ENCODE measurements at places on chromosomes 2 and 18.
A peak's percentile ranks its signal among the peaks of the same experiment; 100 is the strongest.

GRCh38 chr2:28282248-28282647 is 110.4 kb upstream of the FOSL2 start:
- no peak for DNase-seq

DNA sequence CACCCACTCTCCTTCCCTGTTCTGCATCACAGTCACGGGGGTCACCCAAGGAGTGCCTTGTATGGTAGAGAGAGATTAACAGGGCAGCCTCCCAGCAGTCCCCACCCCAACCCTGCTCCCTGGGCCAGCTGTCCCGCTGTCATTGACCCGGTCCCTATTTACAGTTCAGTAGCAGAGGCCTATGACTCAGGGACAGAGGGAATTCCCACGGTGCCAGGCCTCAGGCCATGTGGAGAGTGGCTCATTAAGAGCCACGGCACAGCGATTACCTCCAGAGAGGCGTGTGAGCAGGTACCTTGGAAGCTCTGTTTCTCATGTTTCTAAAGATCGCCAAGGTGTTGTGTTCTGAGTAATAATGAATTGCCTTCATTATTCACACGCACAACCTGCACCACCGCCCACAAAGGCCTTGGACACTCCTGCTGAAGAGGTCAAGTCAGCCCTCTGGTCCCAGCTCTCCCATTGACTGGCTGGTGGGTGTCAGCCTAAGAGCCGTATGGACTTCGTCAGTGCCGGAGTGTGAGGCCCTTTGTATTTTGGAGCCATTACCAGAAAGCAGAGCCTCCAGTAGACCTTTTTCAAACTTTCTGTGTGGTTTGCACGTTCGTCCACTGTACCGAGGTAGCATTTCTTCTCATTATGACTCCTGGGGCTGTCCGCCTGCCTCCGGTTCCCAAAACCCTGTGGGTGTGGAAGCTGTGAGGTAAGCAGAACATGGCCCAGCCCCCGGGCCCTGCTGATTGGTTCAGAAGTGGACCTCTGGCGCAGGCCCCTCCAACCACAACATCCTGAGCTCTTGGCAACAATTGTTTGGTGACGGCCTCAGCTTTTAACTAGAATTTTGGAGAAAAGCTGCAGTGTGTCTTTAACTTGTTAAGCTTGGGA is 47.0 kb downstream of the SERTAD2 start:
- peak; percentile 69 for DNase-seq

DNA sequence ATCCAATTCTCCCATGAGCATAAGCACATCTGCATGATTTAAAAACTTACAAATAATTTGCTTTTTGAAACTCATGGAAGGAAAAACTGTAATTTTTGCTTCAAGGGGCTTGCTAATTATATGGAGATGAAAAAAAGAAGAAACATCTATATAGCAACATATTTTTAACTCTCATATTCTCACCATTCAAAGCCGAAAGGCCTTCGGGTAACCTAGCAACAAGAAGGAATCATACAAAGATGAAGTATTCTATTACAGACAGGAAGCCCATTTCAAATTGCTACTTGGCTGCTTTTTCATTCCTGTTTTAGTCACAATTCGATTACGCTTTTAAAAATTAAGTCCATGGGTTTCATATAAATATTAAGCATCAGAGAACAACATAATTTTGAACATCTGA is 39.2 kb upstream of the RNU4ATAC start:
- DNase-seq: no peak

DNA sequence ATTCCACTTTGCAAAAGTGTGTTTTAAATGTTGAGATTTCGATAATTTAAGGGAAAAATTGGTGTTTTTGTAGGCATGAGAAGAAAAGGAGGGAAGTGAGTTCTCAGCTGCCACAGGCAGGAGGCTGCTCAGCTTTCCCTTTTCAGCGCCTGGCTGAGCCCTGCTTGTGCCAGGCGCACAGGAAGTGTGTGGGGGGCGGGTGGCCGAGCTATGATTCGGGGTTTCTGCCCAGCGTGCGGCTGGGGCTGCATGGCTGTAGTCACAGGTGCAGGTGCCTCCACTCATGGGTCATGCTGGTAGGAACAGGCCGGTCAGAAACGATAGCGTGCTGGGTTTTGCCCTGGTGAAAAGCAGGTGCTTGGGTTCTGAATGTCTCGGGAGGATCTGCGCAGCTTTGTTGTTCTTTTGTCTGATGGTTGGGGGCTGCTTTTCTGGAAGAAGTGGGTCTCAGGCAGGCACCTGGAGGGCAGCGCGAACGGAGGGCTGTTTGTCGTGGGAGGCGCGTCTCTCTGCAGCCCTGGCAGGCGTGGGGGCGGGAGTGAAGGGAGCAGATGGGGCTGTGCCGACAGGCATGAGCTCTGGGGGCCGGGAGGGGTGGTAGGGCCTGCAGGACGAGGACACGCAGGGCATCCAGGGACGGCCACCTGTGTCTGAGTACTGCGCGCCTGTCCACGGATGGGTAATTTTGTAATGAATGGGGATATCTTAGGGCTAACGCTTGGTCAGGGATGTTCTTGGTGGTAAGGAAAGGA is 2.1 kb downstream of the KCNG2 start:
- DNase-seq: no peak

DNA sequence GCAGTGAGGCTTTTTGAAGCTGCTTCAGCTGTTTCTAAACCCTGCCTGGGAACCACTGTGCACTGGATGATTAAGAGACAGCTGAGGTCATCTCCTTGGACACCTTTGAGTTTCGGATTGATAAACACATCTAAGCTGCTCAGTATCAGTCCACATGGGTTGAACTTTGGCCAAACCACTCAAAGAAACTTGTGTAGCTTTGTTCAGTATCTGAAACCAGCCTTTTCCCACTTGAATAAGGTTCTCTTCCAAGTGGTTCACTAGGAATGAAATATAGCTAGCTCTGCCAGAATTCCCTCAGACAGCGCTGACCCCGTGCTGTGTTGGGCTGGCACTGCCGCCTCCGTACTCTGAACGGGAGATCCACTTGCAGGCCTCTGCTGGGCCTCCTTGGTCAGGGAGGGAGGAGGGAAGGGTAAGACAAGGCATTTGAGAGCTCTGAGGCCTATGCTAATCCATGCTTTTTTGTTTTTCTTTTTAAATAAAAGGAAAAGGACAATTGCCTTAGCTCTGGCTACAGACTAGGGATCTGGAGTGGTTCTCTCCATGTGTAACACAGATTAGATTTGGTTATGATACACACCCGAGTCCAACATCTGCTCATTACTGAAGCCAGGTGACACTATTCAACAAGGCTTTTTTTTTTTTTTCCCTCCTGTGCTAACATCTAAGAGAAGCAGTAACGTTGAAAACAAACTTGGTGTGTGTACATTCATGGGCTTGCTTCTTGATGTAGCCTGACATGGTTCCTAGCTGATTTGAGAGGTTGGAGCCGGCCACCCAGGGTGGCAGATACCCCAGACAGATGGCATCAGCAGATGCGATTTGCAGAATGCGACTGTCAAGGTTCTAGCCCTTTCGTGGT is 67.7 kb downstream of the NCK2 start:
- no peak for DNase-seq

- no peak for DNase-seq
Measured at GRCh38 chr2:8316356-8316755, 365.5 kb upstream of the ID2 start.

- DNase-seq: no peak
Measured at GRCh38 chr2:213021971-213022899, 129.2 kb downstream of the IKZF2 start.

DNA sequence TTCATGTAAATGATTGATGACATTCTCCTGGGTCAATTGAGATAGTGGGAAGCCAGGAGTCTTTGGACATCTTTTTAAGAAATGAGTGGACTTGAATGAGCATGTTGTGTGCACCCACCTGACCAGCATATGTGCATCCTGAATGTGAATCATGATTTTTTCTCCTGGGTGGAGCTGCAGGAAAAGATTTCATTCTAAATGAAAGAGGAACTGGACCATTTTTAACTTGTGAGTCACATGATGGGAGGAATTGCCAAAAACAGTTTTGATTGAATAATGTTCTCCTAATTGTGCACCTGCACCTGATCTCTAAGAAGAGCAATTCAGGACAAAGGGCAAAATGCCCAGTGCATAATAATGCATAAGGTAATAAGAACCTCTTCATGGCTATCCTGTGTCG is 32.3 kb downstream of the COPS8 start:
- DNase-seq: no peak

- no peak for DNase-seq
Measured at GRCh38 chr18:6449213-6449612, 34.5 kb upstream of the L3MBTL4 start.

DNA sequence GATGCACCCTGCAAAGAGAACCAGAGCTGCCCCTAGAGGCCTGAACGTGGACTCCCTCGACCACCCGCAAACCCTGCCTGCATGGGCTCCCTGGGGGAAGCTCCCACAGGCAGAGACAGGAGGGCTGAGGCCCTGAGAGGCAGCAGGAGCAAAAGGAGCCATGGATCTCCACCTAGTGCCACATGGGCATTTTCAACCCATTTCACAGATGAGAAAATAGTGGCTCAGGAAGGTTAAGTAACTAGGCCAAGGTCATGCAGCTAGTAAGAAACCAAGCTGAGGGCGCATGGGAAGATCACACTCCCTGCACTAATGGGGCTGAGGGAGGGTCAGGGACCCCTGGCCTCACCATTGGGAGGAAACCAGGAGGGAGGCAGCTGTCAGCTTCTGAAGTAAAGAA is 271.7 kb upstream of the RAB6C start:
- DNase-seq: no peak

- peak; percentile 29 for DNase-seq
Measured at GRCh38 chr2:149167001-149167780, 128.7 kb downstream of the LYPD6B start.

GRCh38 chr2:160679686-160680085 is 186.1 kb upstream of the RBMS1 start:
- DNase-seq: no peak

DNA sequence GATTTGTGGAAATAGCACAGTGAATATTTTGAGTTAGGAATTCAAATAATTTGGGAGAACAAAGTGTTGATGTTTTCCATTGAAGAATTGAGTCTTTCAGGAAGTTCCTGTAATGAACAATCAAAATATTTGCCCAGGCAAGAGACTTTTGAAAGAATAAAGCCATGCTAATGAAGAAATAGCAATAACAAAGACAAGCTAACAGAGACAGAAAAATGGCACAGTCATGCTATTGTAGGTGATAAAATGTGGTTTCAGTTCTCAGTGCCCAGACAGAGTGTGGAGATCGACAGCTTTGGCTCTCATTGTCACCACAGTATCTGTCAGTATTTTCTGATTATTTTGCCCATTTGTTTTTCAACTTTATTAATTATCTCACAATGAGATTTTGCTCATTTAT is 490.8 kb upstream of the PIK3C3 start:
- no peak for DNase-seq

- no peak for DNase-seq
Measured at GRCh38 chr2:71609441-71609840, 156.1 kb downstream of the DYSF start.

GRCh38 chr18:48605408-48605845 is 66.6 kb downstream of the CTIF start:
- DNase-seq: no peak

DNA sequence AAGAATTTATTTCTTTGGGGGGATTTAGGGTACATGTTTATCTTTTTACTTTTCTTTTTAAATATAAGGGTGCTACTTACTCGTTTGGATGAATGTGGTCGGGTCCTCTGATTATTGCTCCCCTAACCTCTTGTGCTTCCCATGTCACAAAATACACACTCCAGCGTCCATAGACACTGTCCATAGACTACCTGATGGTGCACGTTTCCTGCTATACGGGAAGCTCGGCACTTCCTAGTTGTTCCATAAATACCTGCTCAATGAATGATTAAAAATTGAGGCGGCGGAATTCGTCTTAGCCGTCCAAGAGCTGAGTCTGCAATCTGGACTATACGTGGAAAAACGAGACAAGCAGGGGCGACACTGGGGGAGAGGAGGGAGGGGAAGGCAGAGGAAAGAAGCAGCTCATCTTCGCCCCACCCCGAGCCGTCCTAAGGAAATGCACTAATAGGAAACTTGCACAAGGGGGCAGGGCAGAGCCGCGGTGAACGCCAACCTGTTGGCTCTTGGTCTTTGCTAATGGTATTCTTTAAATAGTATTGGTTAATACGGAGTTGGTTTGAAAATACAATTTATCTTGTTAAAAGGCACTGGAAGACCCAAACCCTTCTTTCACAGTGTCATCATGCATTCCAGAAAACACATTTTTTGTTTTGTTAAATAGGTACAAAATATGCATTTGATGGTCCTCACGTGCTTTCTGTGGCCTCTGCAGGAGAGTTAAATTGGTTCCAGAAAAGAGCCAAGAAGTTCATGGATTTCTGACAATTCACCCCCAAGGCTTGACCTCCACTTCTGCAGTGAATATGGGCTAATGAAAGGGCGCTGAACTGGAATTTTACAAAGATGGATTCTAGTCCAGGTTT is 73.0 kb upstream of the KCTD1 start:
- DNase-seq: no peak

DNA sequence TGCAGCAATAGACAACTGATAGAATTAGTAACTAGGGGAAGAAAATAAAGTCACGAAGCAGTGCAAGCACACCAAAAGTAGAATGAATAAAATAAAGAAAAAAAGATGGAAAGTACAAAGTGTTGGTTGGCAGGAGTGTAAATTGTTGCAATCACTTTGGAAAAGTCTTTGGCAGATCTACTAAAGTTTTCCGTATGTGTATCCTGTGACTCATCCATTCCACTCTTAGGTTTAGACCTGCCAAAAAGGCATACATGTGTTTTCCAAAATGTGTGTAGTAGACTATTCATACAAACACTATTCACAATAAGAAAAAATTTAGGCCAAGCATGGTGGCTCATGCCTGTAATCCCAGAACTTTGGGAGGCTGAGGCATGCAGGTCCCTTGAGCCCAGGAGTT is 282.1 kb upstream of the FSIP2 start:
- DNase-seq: no peak

DNA sequence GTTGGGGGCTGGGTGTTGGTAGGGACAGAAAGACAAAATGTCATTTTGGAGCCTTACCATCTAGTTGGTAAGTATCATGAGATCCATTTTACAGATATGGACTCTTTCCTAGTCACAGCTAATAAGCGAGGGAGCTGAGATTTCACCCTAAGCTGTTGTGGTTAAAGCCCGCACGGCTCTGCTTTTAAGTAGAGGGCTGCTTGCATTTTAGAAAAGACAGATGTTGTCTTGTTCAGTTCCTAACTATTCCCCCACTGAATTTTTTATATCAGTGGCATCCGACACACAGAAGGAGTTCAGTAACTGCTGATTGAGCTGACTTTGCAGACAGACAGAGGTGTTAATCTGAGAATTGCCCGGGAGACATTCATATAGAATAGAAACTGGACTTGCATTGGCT is 3.7 kb downstream of the QPCT start:
- DNase-seq: no peak

Data from activated CD8-positive, alpha-beta memory T cell treated with anti-CD3 and anti-CD28 coated beads for 4 hours (primary cell).